ENCODE measurements at places on chromosomes 11 and 22.
A peak's percentile ranks its signal among the peaks of the same experiment; 100 is the strongest.

DNA sequence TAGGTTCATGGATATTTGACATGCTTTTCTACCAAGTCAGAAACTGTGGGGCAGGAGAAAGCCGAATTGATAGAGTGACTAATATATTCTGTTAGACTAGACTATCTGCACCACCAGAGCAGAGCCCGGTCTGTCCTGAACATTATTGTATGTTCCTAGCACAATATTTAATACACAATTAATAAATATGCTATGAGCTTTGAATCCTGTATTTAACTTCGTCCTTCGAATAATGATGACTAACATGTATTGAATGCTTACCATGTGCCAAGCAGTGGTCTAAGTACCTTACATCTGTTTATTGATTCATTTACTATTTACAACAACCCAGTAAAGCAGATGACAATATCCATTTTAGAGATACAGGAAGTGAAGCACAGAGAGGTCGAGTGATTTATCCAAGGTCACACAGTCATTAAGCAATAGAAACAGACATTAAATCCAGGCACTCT is 44.8 kb upstream of the ANO3 start:
- DNase-seq, result no peak

- no peak for DNase-seq
Measured at GRCh38 chr11:67261640-67261945, 4.7 kb upstream of the GRK2 start.

DNA sequence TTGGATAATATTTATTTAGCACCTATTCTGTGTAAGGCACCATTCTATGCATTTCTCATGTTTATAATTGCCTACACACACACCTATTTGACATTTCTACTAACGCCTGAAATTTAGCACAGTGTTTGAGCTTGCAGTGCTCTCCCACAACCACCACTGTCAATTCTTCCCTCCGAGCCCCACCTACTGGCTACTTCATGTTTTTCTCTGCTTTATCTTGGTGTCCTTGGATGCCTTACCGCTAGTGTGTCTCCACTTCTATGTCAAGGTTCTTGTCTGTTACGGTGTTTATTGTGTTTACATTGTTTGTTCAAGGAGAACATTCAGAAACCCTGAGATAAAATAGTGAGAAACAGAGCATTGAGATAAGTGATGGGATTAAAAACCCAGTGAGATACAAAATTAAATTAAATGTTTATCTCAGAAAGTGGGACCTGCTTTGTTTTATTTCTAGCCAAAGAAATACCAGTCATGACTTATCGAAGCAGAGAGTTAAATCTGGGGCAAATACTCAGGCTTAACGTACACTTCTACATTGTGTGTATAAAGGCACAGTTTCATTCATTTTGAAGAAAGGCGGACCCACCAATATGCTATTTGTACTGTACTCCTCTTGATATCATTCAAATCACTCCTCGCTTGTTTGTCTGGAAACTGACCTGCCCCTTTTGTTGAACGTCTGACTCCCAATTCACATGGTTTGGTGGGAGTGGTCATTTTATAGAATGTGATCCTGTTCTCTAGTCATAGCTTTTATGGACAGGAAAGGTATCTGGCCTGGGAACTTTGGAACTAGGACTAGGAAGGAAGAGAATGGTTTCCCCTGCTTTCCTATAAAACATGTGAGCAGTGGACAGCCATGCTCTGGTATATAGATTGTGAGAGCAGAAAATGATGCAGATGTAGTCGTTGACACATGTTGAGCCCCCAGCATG is 39.2 kb upstream of the SLC36A4 start:
- DNase-seq, result no peak

DNA sequence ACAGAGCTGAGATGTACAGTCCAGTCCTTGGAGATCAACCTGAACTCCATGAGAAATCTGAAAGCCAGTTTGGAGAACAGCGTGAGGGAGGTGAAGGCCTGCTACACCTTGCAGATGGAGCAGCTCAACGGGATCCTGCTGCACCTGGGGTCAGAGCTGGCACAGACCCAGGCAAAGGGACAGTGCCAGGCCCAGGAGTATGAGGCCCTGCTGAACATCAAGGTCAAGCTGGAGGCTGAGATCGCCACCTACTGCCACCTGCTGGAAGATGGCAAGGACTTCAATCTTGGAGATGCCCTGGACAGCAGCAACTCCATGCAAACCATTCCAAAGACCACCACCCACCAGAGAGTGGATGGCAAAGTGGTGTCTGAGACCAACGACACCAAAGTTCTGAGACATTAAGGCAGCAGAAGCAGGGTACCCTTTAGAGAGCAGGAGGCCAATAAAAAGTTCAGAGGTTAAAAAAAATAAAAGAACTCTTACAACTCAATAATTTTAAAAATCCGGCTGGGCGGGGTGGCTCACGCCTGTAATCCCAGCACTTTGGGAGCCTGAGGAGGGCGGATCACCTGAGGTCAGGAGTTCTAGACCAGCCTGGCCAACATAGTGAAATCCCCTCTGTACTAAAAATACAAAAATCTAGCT is 69.9 kb upstream of the RTL6 start:
- DNase-seq, result no peak

- DNase-seq, result peak; percentile 4
Measured at GRCh38 chr11:5291207-5291838, 10.4 kb downstream of the OR51B4 start.

DNA sequence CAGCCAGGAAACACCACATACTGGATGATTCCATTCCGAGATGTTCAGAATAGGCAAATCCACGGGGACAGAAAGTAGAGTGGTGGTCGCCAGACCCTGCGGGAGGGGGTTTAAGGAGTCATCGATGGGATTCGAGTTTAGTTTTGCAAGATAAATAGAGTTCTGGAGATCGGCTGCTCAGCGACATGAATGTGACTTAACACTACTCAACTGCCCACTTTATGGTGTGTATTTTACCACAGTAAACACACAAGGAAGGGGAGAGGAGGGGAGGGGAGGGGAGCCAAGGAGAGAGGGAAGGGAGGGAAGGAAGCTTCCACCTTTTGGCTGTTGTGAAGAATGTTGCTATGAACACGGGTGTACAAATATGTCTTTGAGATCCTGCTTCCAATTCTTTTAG is 10.4 kb upstream of the ARHGAP8 start:
- no peak for DNase-seq

- peak; percentile 33 for DNase-seq
Measured at GRCh38 chr11:19742588-19743292, 30.1 kb downstream of the NAV2 start.

GRCh38 chr11:2789791-2790567 is 90.2 kb upstream of the KCNQ1OT1 start:
- no peak for DNase-seq

GRCh38 chr11:8268530-8269400 is 5.1 kb upstream of the LMO1 start:
- DNase-seq, result no peak

GRCh38 chr11:104390651-104391050 is 226.7 kb upstream of the PDGFD start:
- no peak for DNase-seq

DNA sequence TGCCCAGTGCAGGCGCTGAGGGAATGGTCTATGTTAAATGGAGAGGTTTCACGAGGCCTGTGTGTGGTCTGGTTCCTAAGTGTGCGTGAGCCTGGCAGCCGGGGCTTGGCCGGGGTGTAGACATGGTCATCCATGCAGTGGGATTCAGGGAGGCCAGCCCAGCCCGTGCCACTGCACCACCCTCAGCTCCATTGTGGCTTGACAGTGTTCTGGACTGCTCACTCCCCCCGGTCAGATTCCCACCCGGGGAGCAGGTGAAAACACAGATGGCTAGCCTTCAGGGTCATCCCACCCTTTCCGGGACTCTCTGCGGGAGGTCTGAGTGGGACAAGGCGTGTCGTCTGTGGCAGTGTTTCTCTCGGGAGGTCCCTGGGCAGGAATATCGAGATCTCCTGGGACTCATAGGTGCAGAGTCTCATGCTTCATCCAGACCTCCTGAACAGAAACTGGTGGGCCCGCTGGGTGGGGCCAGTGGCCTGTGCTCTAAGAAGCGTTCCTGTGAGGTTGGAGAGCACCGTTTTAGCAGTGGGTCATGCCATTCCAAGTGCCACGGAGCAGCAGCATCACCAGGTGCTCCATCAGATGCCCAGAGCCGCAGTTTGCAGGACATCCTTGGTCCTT is 52.3 kb downstream of the ST14 start:
- DNase-seq, result no peak

GRCh38 chr11:19698493-19699292 is 13.9 kb upstream of the NAV2 start:
- DNase-seq, result no peak

DNA sequence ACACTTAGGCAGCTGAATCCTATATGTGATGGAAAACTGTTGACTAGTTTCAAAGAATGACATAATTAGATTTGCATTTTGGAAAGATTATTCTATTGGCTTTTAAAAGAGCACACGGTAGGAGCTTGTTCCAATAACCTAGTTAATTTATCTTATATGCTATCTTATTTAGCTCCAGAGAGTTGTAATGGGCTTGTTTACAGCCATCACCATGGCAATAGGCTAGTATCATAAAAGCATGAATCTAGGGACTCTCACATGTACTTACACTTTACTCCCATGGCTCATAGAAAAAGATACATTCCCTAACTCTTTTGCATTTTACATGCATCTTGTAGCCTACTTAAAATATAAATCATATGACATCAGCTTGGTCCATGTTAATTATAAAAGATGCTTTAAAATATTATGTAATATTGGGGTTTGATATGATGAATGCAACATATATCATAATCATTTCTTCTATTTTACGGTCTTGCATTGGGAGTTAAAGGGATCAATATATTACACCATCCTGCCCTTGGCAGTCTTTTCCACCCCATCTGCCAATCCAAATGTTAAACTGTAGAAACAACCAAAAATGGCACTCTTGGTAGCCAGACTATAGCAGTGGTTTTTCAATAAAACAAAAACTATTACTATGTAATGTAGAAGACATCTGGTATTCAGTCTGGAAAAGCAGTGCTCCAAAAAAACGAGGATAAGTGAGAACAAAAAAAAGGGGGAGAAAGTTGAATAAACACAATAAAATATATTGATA is 2254.0 kb downstream of the LRRC4C start:
- no peak for DNase-seq

GRCh38 chr11:40328890-40329614 is 1130.4 kb downstream of the LRRC4C start:
- no peak for DNase-seq

DNA sequence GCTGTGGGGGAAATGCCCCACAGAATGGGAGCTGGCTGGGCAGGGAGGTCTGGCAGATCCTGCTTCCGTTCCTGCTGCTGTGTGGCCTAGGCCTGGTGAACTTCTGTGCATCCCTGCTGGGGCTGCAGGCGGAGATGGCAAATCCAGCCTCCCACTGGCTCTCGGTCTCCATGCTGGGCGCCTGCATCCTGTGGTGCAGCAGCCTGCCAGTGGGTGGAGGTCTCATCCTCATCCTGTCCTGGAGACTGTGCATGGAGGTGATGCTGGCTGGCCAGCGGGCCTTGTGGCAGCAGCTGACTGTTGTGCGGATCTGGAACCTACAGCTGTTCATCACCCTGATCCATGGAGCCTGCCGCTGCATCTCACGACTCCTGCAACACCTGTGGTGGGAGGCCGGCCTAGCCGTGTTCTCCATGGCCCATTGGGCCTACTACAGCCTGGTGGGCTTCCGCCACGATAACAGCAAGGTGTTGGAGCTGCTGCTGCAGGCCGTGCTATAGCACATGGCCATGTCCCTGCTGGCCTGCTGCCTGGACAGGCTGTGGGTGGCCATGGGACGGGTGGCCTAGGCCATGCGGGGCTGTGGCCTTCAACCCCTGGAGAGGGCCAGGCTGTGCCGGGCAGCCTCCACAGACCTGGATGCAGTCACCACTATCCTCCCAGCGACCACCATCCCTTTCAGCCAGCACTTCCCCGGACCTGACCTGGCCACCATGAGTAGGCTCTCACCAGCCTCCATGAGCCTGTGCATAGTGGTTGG is 8.8 kb upstream of the RPL3 start:
- no peak for DNase-seq

GRCh38 chr11:95500466-95500865 is 269.5 kb upstream of the SESN3 start:
- DNase-seq, result no peak

- DNase-seq, result no peak
Measured at GRCh38 chr11:60887556-60887955, 18.8 kb downstream of the PRPF19 start.

- no peak for DNase-seq
Measured at GRCh38 chr22:39596601-39597000, 26.0 kb downstream of the CACNA1I start.

DNA sequence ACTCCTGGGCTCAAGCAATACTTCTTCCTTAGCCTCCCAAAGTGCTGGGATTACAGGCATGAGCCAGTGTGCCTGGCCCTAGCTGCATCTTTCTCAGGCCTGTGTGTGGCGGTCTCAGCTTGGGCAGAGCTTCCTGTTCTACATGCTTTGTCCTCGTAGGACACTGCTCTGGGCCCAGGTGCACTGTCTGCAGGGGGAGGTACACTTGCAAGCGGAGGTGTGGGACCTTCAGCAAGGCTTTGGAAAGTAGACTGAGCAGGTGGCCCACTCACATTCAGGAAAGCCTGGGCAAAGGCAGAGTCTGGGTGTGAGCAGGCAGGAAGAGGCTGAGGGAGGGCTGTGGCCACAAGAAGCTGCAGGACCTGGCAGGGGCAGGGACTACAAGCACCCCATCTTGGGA is 33.6 kb upstream of the SUSD2 start:
- no peak for DNase-seq

GRCh38 chr11:113613619-113614018 is 92.5 kb downstream of the TMPRSS5 start:
- DNase-seq, result no peak

DNA sequence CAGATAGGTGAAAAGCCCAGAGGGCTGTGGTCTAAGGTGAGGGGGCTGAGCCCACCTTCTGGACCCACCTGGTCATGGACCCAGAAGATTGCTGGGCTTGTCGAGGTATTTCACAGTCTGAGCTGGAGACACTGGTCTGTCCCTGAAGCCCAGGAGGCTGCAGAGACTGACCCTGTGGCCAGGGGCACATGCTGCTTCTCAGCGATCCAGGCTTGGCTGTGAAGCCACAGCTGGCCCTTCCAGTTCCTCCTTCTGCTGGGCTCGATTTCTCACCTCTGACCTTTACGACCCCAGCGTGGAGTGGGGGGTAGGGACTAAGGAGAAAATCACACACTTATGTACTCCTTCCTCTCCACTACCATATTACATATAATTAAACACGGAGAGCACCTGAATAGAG is 88.5 kb downstream of the NECTIN1 start:
- DNase-seq, result no peak

GRCh38 chr11:109553284-109553683 is 131.3 kb downstream of the C11orf87 start:
- DNase-seq, result no peak

DNA sequence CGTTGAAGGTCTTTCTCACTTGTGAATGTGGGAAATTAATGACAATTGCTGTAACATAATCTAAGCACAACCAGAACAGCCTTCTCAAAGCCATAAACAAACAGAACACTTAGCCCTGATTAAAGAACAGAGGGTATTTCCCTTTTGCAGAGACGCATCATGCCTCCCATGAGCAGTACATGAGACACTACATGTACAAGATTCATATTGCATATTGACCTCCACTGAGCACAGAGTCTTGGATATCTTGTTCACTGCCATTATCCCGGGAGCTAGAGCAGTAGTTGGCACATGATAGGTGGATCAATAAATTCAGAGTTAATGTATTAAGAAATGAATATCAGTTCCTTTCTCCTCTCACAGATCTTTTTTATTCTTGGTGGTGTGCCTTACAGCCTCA is 1194.3 kb upstream of the TENM4 start:
- no peak for DNase-seq
